ENCODE measurements at places on chromosomes 6 and 20.

DNA sequence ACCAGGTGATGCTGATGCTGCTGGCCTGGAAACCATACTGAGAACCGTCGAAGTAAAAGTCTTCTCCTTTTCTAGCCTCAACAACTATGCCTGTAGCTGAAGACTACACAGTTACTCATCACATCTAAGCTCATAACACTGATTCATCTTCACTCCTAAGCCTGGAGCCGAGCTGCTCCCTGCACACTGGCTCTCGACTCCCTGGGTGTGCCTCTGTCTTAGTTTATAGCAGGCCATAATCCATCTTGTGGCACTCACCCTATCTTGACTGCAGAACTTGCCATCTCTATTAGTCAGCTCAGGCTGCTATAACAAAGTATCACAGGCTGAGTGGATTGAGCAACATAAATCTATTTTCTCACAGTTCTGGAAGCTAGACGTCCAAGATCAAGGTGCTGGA lies 191.0 kb downstream of the UNC5CL start:
- DNase-seq, result no peak

- peak; percentile 17 for DNase-seq
These were observed 9.4 kb upstream of the AVP start for GRCh38 chr20:3093861-3094361.

- no peak for DNase-seq
These were observed 28.3 kb downstream of the L3MBTL3 start for GRCh38 chr6:130046671-130047070.

DNA sequence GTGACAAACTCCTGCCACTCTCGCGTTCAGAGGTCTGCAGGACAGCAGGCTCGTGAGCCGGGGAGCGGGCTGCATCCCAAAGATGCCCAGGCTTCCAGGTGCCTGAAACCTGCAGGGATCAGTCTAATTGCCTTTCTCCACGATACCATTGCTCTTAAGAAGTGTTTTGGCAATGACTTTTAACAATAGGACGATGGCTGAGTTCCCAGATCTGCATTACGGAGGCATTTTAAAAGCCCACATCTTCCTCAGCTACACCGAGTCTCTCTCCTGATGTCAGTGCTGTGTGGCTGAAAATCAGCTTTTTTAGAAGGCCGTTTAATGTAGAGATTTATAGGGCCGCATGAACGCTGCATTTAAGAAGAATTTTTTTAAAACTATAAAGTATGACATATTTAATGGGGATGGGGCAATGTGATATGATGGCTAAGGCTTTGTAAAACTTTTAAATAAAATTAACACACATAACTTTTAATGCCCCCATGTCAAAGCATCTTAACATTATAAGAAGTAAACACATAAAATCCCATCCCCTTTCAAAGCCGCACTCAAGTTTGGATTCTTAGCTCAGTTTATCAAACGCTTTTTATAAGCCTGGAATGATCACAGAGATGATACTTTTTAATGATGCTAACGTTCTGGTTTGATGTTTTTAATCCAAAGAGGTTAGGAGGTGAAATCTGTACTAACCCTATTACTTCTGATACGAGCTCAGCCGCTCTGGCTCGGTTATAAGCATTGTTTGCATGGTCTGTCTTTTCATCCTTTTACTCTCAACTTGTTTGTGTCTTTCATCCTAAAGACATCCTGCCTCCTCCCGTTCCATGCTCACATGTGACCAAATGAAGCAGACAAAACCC lies 386.0 kb downstream of the SMOC2 start:
- DNase-seq, result no peak

- DNase-seq, result no peak
These were observed 166.9 kb downstream of the MOXD1 start for GRCh38 chr6:132234356-132234755.

DNA sequence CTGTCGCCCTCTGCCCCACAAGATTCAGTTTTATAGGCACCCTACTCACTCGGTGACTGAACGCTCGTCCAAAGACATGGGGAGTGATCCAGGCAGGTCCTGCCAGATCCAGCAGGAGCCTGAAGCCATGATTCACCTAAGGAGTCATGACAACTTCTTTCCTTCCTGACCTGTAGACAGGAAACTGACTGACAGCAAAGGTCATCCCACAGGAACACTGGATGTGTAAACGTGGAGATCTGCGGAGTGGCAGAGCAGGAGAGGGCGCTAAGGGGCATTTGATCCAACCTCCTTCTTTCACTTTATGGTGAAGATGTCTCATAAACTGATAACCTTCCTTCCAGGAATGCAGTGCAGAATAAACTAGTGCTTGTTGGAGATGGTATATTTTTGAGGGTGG lies 192.2 kb downstream of the GJA10 start:
- DNase-seq, result no peak

- DNase-seq, result no peak
These were observed 75.8 kb downstream of the CDH22 start for GRCh38 chr20:46232539-46232938.

GRCh38 chr6:73203098-73203497 lies 22.2 kb downstream of the KHDC1L start:
- DNase-seq, result no peak

DNA sequence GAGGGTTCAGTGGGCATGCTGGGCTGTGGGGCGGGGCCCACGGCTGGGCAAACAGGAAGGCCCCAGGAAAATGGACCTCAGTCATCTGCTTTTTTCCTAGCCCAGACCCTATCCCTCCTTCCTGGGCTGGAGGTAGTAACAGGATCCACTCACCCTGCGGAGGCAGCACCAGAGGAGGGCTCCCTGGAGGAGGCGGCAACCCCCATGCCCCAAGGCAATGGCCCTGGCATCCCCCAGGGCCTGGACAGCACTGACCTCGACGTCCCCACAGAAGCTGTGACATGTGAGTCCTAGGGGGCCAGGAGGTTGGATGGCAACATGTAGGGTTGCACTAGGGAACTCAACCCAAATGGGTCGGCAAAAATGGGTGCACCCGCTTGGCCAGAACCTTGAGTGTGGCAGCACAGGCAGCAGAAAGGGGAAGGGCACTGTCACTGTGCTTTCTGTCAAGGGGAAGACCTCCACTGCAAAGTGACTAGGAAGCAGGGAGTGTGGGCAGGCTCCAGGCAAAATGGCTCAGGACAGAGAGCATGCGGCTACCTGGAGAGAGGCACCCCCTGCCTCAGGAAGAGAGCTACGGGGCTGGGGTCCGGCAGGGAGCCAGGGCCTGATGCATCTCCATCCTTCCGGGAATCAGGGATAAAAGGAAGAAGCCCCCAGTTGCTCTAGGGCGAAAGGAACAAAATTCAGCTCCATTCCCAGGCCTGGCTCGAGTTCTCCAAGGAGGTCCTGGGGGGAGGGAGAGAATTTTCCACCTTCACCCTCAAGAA lies 7.9 kb downstream of the MDFI start:
- no peak for DNase-seq

- no peak for DNase-seq
These were observed 15.7 kb downstream of the PPARD start for GRCh38 chr6:35358086-35358485.

DNA sequence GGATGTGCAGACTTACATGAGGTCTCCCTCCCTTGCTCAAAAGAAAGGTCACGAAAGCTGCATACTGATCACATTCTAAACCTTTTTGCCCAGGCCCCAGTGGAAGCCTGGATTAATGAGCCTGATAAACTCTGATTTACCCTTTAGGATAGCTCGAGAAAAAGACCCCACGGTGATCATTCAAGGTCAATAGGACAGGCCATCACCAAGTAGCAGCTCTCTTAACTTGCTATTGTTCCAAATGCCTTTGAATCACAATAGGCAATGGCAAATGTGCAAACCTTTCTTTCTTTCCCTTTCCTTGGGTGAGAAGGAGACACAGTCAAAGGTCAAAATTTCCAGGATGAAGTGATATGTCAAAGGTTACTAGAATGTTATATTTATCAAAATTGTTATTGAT lies 327.3 kb downstream of the HDGFL1 start:
- no peak for DNase-seq

GRCh38 chr6:130577178-130577919 lies 211.5 kb downstream of the TMEM200A start:
- DNase-seq, result no peak

GRCh38 chr6:81166770-81167169 lies 585.7 kb downstream of the TENT5A start:
- no peak for DNase-seq
